ENCODE measurements at places on chromosomes 7 and 10.
A peak's percentile ranks its signal among the peaks of the same experiment; 100 is the strongest.

DNA sequence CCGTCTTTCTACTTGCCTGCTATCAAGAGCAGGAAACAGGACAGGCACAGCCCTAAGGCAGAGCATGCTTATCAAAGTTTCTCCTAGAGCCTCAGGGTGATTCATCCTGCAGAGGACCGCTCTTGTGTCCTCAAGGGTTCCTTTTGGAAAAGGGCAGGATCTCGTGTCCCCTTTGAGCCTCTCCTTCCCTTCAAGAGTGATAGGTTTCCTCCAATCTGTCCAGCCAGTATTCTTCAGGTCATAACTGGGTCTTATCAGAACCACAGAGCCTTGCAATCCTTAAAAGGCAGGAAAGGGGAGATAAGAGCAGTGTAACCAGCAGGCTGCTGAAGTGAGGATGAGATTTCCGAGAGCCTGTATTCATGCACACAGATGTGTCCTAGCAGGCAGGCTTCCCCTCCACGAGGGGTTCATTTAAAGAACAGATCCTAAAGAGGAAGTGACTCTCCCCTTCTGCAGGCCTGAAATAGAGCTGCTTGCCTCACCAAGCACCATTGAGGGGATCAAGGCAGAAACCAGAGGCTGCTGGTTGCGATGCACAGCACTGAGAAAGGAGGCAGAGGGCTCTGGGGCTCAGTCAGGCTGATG lies 90.5 kb upstream of the SVIL start:
- DNase-seq, result peak; percentile 63

- DNase-seq, result no peak
Observed at GRCh38 chr7:34330308-34330707, 327.7 kb upstream of the NPSR1 start.

DNA sequence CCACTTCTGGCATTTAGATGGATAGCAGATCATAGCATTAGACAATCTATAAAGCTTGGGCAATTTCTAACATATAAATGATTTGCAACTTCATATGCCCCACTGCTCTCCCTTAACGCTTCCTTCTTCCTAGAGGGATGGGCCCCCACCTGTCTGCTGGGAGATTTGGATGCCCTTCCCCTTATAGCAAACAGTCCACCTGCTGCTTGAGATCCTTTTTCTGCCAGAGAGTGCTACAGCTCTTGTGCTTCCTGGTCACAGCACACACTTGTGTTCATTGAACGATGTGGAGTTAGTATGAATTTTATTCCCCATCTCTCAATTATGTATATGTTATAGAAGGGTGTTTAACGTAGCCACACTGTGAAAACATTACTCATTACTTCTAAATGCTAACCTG lies 10.4 kb upstream of the PCGF5 start:
- no peak for DNase-seq

- peak; percentile 9 for DNase-seq
Observed at GRCh38 chr7:17706734-17707133, 233.6 kb downstream of the SNX13 start.

GRCh38 chr10:35942057-35942456 lies 300.0 kb upstream of the FZD8 start:
- DNase-seq, result no peak

DNA sequence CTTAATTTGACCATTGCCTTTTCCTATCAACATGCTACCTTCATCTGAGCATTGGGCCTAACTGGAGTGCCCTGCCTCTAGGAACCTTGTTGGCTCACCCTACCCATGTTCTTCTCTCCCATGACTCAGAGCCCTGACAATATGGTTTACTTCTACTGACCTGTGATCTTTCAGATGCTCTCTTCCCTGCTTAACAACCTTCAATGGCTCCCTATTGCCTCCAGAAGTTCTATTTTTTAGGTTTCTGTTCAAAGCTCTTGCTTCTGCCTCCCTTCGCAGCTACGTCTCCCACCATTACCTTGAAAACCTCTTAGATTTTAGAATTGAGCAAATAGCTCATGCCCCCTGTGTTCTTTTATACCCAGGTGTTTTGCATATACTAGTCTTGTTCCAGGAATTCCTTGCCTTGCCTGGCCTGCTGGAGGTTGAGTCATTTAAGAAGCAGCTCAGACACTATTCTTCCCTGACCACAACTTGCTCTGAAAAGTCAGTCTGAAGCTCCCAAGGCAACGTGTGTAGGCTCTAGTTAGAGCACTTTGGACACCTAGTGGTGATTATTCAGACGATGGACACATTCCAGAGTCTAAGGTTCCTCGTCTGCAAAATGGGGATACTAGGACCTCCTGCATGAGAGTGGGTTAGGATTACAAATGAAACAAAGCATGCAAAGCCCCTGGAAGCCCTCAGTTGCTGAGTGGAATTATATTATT lies 64.4 kb upstream of the EMX2 start:
- DNase-seq, result peak; percentile 26

DNA sequence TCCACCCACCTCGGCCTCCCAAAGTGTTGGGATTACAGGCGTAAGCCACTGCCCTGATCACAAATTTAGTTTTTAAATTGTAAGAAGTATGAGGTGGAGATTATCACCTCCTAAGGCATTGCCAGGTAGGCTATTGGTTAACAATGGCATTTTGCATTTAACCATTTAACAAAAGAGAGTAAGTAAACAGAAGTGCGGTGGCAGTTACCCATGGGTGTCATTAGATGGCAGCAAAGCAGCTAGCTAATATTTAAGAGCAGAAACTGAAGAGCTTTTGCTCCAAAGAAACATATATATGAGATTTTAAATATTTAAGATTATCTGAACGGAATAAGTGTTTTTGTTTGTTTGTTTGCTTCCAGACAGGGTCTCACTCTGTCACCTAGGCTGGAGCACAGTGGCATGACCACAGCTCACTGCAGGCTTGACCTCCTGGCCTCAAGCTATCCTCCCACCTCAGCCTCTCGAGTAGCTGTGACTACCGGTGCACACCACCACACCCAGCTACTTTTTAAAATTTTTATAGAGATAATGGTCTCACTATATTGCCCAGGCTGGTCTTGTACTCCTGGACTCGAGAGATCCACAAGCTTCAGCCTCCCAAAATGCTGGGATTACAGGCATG lies 325.5 kb upstream of the C7orf33 start:
- DNase-seq, result peak; percentile 12

GRCh38 chr7:115208710-115209560 lies 287.0 kb downstream of the MDFIC start:
- no peak for DNase-seq
